NCI-H82 (cell line): ENCODE measurements at places on chromosomes 2 and 18.

DNA sequence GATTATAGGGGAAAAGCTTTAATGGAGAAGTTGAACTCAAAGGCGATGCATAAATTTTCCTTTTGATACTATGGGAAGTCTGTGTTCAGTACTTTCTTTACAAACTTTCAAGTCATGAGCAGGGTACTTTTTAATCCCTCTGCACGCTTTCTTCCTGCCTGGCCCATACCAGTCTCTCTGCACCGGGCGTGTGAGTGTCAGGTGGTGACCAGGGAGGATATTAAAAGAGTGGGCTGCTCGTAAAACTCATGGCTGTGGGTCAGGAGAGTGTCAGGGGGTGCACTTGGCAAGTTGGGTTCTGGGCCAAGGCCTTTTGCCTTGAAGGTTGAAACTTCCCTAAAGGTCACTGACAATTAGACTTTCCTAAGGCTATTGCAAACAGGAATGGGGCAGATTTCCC lies 367.8 kb downstream of the GPD2 start:
- no peak for DNase-seq

GRCh38 chr18:49548229-49548636 lies 13.6 kb upstream of the LIPG start:
- no peak for DNase-seq

DNA sequence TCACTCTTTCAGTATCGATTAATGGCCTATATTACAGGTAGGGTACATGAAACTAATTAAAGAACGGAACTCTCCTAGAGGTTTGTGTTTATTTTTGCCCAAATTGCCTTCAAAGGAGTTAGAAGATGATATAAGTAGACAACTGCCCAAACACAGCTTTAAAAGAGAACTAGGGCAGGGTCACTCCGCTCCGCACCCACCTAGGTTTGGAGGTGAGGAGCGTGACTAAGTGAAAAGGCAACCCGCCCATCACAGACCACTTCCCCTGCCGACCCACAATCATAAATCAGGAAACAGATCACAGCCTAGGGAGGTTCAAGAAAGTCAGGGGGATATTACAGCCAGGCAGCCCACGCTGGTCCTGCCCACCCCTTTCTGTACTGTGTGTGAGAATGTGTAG lies 166.7 kb downstream of the C1D start:
- DNase-seq: no peak

DNA sequence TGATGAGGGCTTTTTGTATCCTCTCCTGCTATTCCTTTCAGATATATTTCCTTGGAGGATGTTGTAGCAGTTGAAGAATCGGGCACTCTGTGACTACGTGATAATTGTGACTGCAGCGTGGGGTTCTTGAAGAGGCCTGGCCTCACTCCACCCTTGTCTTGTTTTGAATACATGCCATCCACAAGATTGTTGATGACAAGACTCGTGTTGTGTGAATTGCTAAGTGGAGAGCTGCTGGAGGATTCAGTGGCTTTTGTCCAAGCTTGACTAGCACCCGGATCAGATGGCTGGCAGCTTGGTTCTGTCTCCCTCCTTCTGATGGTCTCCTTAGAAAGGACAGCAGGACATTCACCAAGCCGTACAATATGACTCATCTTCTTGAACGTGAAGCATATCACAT lies 146.9 kb downstream of the DAW1 start:
- DNase-seq: no peak

DNA sequence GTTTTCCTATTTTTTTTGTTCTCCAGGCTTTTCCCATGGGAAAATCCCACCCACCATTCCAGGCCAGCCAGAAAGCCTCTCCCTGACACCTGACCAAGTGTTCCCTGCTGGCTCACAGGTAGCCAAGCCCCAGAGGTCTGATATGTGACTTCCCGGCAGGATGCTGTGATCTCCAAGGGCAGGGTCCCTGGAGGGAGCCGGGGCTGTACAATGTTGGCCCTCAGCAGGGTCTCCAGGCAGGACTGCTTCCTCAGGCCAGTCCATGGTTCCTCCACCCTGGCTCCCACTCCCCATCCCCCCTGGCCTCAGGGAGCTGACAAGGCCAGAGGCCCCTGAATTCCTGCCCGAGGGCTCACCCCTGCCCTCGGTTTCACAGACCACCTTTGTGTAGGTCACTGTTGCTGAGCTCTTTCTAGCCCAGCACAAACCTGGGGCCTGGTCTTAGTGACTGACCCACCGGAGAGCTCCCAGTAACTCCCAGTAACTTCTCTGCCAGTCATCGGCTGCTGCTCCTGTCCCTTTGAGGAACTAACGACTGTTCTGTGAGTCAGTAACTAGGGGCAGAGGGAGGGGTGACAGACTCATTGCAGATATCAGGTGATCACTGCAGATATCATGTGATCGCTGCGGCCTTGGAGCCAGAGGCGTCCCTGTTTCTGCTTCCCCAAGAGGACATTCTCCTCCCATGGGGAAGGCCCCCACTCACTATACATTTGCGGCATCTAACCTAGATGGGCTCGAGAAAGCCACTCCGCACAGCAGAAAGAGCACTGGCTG lies 38.7 kb downstream of the SDC1 start:
- no peak for DNase-seq

DNA sequence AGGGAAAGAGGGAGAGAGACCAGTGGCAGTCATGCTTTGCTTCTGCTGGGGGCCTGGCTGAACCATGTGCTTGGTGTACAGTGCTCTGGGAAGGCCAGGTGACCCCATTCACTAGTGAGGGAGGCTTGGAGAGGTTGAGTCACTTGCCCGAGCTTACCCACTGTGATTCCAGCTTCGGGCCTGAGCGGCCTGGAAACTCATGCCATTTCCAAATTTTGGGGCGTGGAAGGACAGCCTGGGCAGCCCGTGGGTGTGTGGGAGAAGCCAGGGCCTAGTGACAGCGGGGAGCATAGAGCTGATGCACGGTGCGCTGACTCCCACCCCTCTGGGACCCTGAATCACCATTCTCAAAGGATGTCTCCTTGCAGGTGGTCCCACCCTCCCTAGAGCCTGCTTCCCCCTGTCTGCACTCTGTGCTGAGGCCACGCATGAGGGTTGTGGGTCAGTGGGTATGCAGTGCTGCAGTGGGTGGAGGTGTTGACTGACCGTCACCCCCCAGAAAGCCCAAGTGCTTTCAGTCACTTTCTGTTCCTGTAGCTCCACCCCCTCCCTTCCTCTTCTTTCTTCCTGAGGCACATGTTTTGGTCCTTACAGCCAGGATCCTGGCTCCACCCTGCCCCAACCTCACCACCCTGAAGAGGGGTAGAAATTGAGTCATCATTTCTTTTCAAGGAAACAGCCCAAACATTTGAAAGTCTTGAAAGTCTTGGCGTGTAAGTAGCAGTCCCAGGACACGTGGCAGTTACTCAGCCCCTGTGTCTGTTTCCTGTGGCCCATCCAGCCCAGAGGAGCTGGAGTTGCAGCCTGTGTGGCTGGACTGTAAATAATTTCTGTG lies 69.3 kb upstream of the MCFD2 start:
- no peak for DNase-seq

- no peak for DNase-seq
Observed at GRCh38 chr2:79717364-79718007, 204.6 kb downstream of the CTNNA2 start.

DNA sequence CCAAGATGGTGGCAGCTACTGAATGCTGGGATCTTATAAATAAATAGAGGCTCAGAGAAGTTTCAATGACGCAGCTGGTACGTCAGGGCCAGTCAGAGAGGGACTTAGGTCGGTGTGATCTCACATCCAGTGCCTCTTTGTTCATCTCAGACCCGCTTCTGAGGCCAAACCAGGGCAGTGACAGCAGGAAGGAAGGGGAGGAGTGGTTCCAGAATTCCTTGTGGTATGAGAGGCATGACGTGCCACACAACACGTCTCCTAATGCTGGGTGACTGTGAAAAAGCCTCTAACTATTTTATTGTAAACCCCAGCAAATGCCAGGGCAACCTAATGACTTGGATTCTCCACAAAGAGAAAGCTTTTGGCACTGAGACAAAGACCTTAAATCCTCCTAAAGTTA lies 423.3 kb downstream of the LPIN1 start:
- DNase-seq: no peak

GRCh38 chr2:182186132-182186735 lies 200.6 kb downstream of the PPP1R1C start:
- DNase-seq: peak; percentile 80
